ENCODE measurements at places on chromosomes 5 and 9.

GRCh38 chr9:105046907-105047741 lies 119.2 kb upstream of the ABCA1 start:
- no peak for DNase-seq

- DNase-seq, result no peak
Observed at GRCh38 chr5:135539430-135540005, 3.8 kb upstream of the NEUROG1 start.

DNA sequence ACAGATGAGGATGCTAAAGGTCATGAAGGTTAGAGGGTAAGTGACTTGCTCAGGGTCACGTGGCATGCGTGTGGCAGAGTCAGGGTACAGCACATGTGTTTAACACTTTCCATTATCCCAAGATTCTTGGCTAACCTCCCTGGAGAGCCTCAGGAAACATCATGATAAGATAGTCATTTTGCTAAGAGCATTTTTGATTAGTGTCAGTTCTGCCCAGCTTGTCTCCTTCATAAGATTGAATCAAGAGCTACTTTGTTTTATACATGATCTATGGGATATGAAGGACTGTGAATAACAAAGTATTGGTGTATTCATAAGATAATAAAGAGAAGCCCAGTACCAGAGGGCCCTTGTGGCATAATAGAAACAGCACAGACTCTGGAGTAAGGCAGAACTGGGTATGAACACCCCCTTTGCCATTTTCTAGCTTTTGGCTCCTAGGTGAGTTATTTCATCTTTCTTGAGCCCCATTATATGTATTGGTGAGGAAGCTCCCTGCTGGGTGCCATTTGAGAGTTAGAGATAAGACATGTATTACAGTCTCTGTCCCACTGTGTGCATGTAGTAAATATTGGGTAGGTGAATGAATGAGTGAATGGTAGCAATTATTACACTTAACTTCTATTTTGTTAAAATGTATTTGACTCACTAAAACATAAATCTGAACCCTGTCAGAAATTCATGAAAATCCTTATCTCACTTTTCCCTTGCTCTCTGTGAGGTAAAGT lies 16.1 kb downstream of the PTPDC1 start:
- DNase-seq, result no peak

DNA sequence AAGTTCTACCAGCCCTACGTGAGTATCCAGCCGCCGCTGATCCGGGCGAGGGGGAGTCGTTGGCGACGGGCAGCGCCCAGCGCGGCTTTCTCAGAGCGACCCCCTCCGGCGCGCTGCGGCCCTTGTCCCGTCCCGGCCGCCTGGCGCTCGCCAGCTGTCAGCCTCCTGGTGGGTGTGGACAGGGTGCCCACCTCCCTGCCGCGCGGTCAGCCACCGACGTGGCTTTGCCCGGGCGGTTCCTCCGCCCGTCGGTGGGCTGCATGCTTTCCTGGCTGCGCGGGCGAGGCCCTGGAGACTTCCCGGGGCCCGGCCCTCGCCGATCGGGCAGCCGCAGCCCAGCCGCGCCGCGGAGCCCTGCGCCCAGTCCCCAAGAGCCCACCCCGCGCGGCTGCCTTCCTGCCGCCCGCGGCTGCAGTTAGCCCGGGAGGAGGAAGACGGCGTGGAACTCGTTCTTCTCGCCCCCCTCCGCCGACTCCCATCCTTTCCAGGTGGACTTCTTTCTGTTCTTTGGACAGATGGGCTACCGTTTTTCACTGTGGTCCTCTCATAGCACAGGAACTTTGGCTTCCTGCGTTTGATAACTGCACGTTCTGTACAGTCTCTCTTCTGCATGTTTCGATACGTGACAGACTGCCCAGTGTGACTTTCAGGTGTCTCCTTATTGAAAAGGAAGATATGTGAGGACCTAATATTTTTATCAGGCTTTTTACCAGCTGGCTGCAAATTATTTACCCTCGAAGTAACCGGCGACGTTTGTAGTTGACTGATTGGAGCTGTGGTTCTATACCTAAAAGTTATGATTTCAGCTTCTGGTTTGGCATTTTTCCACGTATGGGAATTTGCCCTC lies 577 bp downstream of the AP3S1 start:
- DNase-seq, result no peak

- no peak for DNase-seq
Observed at GRCh38 chr9:34195143-34195542, 16.3 kb downstream of the UBAP1 start.

DNA sequence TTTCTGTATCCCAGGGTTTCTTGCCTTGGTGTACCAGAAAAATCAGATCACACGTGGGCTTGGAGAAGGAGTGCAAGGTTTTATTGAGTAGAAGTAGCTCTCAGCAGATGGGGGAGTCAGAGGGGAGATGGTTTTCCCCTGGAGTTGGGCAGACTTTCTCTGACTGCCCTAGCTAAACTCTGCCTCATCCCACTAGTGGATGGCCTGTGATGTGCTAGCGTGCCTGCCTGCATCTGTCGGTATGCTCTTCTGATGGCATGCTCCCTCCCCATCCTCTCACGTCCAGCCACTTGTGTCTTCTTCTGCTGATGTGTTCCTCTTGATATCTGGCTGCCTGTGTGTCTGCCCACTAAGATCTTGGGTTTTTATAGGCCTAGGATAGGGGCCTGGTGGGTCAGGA lies 616.1 kb upstream of the RGMB start:
- no peak for DNase-seq

DNA sequence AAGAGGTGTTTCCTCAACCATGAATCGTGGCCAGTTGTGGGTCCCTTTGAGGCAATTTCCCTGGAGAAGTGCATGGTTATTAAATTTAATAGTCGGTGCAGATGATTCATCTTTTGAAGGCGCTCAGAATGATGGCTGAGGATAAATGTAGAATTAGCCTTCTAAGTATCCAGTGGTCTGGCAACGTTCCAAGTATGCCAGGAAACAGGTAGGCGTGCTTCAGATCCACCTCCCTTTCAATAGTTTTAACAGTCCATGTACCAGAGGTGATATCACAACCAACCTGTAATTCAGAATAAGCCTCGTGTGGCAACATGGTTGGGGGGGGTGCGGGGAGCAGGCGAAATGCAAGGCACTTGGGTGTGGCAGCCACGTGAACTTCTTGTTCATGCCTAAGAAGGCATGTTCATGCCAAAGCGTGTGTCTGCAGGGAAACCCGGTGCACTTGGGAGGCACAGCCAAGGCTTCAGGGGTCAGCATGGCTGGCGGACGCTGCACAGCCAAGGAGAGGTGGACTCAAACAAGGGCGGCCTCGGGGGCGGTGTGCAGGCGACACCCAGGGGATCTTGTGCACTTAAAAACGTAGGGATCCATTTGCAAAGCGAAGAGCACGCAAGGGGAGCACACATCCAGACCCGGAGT lies 5.2 kb upstream of the NKD2 start:
- DNase-seq, result peak; percentile 35

GRCh38 chr5:95899829-95900228 lies 61.8 kb downstream of the ELL2 start:
- no peak for DNase-seq

- no peak for DNase-seq
Observed at GRCh38 chr9:79104951-79105350, 466.8 kb upstream of the TLE4 start.

- DNase-seq, result no peak
Observed at GRCh38 chr5:137147346-137147745, 351.8 kb downstream of the SPOCK1 start.

- DNase-seq, result no peak
Observed at GRCh38 chr9:77512876-77513275, 135.2 kb downstream of the GNA14 start.

GRCh38 chr5:94746731-94747124 lies 128.3 kb downstream of the SLF1 start:
- no peak for DNase-seq

GRCh38 chr9:119179701-119180100 lies 189.5 kb downstream of the BRINP1 start:
- DNase-seq, result no peak

GRCh38 chr9:101673642-101674041 lies 64.8 kb downstream of the GRIN3A start:
- DNase-seq, result no peak

DNA sequence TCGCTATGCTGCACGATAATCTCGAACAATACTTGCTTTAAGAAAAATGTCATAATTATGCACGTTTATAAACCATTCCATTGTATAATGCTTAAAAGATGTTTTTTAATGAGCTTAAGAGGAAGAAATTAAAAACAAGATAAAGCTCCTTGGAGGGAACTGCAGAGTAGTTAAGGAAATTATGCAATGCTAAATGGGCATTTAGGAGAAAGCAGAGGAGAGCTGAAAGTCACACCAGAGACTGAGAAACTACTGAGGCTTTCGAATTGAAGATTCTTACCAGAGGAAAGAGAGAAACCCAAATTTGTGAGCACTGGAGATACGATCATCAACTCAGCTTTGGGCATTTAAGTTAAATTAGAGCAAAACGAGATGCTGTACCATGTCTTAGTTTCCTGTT lies 119.4 kb downstream of the CDH10 start:
- no peak for DNase-seq

DNA sequence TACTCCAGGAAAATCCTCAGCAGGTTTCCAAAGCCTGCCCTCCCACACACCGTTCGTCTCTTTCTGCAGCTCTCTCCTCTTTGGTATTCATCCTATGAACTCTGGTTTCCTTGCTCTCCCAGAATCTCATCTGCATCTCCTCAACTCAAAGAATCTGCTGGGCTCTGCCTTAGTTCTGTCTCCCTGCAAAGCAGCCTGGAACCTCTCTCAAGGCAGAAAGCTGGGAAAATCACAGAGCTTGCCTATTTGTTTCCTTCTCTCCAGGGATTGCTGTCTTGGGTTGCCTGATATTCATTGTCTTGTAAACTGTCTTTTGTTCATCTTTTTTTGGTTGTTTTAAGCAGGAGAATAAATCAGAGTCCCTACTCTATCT lies 5.3 kb upstream of the ERAP2 start:
- DNase-seq, result no peak

- DNase-seq, result no peak
Observed at GRCh38 chr5:159342840-159343239, 12.6 kb upstream of the IL12B start.

DNA sequence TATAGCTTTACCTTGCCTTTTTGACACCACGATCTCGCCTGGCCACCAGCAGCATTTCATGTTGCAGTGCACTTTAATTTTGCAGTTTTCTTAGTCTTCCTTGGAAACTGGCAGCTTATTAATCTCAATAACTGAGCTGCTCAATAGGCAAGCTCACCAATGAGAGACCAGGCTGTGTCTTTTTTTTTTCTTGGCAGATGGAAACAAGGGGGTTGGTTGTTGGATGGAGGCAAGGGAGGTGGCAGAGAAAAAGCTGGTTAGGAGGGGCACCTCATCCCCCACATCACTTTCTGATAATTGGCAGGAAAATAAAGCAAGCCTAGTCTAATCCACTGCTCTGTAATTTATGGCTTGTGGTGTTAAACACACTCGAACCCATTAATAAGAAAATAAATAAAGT lies 324.5 kb upstream of the WWC1 start:
- DNase-seq, result no peak

GRCh38 chr5:123134653-123135181 lies 45.7 kb downstream of the PRDM6 start:
- no peak for DNase-seq

GRCh38 chr9:132662152-132662945 lies 7.4 kb downstream of the DDX31 start:
- no peak for DNase-seq

DNA sequence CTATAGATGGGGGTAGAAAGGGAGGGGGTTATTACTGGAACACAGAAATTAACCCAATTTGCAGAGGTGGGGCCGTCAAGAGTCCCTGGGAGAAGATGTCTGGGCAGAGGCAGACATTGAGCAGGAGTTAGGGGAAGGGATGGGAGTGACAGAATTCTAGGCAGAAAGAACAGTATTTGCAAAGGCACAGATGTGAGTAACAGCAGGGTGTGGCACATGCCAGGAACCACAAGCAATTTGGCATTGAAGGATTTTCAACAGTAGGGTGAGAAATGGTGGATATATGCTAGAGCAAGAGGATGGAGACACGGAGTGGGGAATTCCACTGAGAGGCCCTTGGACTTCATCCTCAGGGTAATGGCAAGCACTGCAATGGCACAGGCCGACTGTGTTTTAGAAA lies 71.6 kb upstream of the FRRS1L start:
- DNase-seq, result no peak

DNA sequence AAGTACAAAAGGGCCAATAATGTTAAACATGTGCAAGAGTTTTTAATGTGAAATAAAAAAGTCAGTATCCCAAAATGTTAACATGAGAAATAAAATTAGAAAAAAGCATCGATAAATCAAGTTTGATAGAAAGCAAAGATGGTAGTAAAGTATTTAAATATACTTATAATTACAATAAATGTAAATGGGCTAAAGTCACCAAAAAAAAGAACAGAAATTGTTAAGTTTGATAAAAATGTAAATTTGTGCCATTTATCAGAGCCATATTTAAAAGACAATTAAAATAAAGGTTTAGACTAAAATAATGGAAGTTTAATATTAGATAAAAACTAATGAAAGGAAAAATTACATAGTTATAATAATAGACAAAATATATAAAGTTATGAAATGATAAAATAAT lies 500.5 kb downstream of the TMEM232 start:
- no peak for DNase-seq

DNA sequence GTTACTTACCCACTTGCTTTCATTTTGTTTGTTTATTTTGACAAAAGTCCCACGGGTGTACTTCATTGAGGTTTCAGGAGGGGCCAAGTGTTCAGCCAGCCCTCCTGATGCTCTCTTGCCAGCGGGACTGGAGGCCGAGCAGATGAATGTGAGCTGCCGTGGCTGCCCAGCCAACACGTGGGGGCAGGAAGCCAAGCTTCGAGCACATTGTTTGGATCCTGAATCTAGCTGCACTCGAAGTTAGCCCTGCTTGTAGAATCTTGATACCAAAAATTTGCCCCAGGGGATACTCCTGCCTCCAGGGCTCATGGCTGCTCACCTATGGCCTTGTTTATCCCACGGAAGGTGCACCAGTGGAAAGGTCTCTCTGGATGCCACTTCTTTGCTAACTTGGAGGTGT lies 49.3 kb downstream of the RASGEF1C start:
- DNase-seq, result no peak

GRCh38 chr9:70120834-70121510 lies 77.3 kb downstream of the MAMDC2 start:
- no peak for DNase-seq

- DNase-seq, result no peak
Observed at GRCh38 chr5:157285310-157286035, 19.6 kb downstream of the CYFIP2 start.

DNA sequence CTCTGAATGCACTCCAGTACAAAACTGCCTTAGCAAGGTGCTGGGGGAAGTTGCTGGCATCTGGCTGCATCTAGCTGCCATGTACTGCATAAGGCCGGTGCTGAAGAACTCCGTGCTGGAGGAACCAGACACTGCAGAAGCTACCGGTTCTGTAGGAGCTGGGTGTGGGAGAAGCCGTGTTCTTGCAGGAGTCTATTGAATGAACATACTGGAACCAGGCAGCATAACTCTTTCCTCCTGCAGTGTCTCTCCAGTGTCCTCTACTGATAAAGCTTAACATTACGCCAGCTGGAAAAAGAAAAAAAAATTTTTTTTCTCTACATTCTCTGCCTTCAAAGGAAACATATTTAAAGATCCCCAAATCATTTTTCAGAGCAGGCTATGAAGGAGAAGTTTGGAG lies 38.5 kb downstream of the VPS13A start:
- DNase-seq, result no peak
